ENCODE measurements at places on chromosomes 13 and 19.

- no peak for DNase-seq
Observed at GRCh38 chr13:68439817-68440216, 1209.7 kb upstream of the PCDH9 start.

GRCh38 chr13:98778749-98779148 lies 26.3 kb upstream of the SLC15A1 start:
- no peak for DNase-seq

- DNase-seq: no peak
Observed at GRCh38 chr13:39875111-39875987, 219.9 kb downstream of the COG6 start.

DNA sequence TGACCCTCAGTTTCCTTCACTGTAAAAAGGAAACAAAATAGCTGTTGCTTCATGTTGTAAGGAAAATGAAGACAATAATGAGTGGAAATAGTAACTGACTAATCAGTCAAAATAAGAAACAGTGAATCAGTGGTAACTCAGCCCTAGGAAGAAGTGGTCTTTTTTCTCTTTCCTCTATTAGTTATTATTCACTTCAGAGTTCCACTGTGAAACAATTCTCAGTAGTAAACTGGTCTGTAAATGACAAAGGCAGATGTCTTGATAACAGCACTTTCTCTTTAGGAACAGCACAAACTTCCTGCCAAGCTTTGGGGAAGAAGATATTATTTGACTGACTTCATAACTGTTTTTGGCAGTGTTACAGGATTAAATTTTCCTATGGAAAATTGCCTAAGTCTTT lies 600.5 kb upstream of the KLHL1 start:
- DNase-seq: no peak

DNA sequence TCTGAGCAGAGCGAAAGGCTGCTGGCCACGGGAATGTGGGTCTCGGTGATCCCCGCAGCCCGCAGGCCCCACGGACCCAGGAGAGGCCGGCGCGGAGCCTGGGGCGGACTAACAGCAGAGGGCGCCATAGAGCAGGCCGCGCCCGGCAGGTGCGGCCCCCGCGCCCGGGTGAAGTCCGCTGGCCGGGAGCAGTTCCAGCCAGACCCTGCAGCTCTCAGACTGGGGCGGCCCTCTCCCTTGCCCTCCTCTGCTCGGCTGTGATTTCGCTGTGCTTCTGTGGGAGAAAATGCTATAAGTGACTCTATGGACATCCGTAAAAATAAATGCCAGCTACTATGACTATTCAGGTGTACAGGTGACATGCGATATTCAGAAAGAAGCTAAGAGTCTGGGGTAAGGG lies 37.7 kb downstream of the GSX1 start:
- peak; percentile 71 for DNase-seq

- DNase-seq: no peak
Observed at GRCh38 chr19:58044391-58044790, 10.6 kb downstream of the ZSCAN1 start.

DNA sequence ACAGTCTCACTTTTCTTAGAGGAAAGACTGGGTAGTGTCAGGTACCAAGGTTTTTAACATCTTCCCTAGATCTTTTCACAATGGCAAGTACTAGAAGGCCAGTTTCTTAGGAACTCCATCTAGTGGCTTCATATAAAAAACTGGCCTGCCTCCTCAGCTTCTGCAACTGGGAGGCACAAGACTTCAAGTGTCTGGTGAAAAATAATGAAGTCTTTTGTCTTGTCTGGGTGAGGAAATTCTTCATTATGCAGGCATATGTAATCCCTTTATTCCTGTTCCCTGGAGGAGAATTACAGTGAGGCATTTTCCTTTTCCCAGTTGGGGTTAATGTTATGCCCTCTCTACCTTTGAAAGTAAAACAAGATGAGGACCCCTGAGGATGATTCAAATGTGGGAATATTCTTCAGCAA lies 300.5 kb downstream of the NALCN start:
- DNase-seq: no peak

- DNase-seq: no peak
Observed at GRCh38 chr13:23386533-23386932, 47.0 kb downstream of the SACS start.

- DNase-seq: peak; percentile 49
Observed at GRCh38 chr19:1400281-1401137, 833 bp downstream of the GAMT start.

- no peak for DNase-seq
Observed at GRCh38 chr19:52961981-52962380, 700 bp downstream of the ZNF816 start.

GRCh38 chr19:46181388-46181779 lies 33.3 kb downstream of the IGFL2 start:
- DNase-seq: no peak

DNA sequence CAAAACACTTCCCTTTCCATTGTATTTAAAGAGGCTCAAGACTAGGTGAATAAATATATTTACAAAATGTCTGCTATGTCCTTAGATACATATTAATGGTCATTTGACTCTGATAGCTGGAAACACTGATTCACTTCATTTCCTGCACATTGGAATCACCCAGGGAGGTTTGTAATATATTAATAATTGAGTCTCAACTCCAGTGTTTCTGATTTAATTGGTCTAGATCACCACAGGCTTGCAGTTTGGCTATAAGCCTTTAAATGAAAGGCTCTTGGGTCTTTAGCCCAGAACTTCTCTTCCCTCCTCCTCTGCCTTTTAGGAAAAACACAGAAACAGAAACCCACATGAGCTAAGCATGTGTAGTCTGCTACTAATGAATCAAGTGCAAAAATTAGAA lies 378.0 kb downstream of the TBC1D4 start:
- DNase-seq: no peak

DNA sequence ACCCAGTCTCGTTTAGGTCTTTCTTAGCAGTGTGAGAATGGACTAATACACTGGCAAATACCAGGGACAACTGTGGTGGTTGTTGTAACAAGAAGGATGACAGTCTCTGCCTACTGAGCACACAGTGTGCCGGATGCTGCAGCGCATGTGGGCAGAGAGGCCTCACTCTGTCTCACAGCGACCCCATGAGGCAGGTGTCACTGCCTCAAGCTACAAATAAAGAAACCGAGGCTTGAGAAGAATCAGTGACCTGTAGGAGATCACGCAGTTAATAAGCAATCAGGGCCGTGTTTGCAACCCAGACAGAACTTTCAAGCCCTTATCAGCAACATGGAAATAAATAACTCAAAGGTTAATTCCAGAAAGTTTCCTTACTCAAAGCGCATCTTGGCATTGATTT lies 40.5 kb upstream of the GAS6 start:
- DNase-seq: peak; percentile 39

GRCh38 chr19:48051335-48052033 lies 7.6 kb upstream of the CABP5 start:
- peak; percentile 58 for DNase-seq

GRCh38 chr19:10289836-10290356 lies at the start of gene ICAM5:
Gene ICAM5 (plus strand): TSS chr19:10289952. CDS start chr19:10290044, 92 bp downstream.
- peak; percentile 53 for DNase-seq

GRCh38 chr19:22783651-22784410 lies at the start of gene ZNF99:
Gene ZNF99 (minus strand): TSS chr19:22784151. CDS start chr19:22784016, 135 bp downstream.
- no peak for DNase-seq

- DNase-seq: no peak
Observed at GRCh38 chr19:27717825-27718224, 1495.1 kb downstream of the UQCRFS1 start.

DNA sequence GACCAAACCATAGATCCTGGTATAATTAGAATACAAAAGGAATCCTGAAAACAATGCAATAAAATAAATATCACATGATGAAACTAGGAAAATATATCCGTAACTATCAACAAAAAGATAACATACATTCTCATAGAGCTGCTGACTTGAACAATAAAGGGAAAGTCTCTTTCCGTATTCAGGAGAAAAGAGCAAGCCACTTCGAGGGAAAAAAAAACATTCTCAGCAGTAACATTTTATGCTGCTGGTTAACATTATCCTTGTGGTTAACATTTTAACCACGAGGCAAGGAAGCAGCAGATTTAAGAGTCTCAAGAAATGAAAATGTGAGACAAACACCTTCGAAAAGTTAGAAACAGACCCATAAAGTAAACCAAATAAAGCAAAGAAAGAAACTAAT lies 25.8 kb downstream of the NALCN start:
- no peak for DNase-seq

GRCh38 chr13:93745884-93746283 lies 519.3 kb downstream of the GPC6 start:
- DNase-seq: no peak

- no peak for DNase-seq
Observed at GRCh38 chr19:52599241-52599640, 29.2 kb downstream of the ZNF701 start.

DNA sequence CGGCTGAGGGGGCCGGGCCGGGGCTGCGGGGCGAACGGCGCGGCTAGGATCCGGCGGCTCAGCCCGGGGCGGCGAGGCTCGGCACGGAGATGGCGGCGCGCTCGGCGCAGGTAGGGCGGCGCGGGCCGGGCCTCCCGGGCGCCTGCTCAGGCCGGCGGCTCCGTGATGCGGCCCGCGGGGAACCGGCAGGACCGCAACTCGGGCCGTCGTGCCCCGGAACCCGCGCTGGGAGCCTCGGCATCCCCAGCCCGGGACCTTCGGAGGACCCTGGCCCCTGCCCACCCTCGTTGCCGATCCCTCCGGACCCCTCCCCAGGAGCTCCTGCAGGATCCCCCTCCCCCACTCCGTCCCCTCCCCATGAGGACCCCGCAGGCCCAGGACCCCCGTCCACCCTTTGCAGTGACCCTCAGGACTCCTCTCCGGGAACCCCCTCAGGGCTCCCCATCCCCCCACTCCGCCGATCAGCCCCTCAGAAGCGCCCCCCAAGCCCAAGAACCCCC lies 304 bp downstream of the EVI5L start:
- DNase-seq: no peak

GRCh38 chr13:49444524-49445395 lies 686 bp downstream of the SETDB2 start:
- DNase-seq: peak; percentile 87

DNA sequence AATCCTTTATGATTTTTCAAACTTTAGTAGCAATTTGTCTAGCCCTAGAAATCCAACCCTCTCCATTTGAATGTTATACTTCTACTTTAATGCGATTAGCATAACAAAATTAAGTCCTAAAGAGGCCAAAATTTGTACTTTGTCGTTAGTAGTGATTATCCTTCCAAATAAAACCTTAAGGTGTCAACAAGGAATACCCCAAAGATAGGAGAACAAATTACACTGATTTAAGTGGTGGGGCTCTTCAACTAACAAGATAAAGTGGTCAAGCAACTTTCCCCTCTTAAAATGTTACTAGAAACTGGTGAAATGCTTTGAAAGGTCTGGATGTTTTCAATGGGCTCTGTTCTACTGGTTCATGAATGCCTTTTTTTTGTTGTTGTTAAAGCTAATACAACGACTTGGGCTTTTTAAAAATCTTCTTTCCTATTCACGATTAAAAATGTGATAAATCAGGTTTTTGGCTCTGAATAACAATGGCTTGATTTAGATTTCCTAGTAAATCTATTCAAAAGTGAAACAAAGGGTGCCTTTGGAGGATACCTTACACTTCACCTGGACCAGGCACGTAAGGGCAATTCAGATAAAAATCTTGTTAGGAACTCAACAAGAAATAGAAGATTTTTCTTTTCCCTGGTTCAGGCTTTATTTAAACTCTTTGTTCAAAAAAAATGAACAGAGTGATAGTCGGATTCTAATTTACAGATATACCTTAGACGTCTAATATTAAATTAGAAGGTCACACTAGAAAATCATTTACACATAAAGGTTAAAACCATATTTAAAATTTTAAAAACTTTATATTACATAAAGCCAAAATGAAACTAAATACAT lies 3.1 kb downstream of the SOX21 start:
- DNase-seq: peak; percentile 7

GRCh38 chr19:44627631-44628030 lies 14.3 kb downstream of the IGSF23 start:
- DNase-seq: no peak
